ENCODE measurements at places on chromosomes 2 and 18.

GRCh38 chr2:159921752-159922404, 123.9 kb upstream of the CD302 start:
- DNase-seq = no peak

DNA sequence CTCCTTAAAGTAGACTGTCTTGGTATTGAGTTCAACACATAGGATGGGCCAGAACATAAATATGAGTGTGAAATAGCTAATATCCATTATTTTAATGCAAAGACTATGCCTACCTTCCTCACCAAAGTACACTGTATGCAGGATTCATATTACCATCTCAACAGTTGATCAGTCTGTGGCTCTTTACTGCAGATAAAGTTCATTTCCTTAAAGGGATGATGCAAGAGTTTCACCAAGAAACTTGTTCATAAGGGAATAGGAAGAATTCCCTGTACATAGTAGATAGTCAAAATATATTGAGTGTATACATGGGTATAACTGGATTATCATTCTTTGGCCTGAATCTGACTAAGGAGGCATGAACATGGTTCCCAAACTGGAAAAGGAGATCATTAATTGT, 35.0 kb downstream of the MARS2 start:
- no peak for DNase-seq

DNA sequence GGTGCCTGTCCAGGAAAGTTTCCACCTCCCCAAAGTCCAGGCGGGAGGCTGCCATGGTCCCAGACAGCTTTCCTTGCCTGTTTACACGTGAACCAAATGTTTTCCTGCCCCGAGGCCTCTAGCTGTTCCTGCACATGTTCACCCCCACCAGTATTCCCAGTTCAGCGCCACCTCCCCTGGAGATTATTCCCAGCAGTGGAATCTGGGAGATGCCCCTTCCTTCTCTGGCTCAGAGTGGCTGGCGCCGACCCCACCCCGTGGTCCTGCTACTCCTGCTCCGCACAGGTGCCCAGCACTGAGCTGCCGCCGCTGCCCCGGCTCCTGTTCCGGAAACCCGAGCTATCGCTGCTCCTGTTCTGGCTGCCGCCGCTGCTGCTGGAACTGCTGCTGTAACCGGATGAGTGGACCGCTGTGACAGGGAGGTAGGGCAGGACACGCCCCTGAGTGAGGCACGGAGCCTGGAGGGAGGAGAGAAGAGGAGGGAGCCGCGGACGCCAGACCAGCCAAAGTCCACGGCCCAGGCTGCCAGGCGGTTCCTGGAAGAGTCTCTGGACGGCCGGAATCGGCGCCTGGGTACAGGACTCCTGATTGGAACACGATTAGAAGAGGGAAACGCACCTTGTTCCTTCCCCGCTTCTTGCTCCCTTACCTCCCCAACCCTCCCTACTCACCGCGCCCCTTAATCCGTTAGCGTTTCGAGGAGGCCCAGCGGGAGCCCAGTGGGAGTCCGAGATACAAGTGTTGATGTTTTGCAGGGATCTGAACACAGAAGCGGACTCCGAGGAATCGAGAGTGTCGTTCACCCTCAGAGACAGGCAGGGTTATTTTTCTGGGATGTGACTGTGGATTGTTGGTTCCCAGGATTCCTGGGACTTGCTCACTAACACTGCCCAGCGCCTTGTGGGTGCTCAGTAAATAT, at the start of gene PDE11A:
PDE11A (minus strand) TSS at position 395 of the 919 bp plus-strand sequence; CDS start at position 55, 340 bp downstream.
- no peak for DNase-seq

GRCh38 chr2:81872006-81872405, 1567.5 kb upstream of the LRRTM1 start:
- DNase-seq = no peak

DNA sequence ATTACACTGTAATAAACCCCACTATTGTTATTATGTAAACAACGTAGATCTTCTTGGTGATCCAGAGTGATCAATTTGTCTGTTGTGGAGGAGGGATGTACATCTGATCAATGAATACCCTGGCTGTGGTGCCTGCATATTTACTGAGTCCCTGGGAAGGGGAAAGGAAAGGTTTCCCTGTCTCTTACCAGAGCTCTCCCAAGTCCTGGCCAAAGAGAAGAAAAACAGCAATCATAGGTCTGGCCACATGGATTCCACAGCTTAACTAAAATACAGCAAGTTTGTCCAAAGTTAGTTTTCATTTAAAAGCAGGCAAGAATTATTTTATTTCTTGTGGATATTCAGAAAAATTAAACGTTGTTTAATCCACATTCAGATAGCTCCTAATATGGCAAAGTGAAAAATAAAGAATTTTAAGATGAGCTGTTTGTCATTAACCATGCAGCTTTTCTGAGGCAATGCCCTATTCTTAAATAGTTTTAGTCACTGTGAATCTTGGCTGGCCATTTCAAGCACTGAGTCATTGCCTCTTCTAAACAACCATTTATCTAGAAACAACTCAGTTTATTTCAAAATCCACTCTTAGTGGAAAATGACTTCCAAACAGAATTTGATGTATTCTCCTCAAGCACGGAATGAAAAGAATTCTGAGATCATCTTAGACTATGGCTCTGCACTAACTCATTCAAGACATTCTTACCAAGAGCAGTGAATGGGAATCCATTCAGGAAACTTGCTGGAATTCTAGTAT, 1004.4 kb upstream of the CDH2 start:
- no peak for DNase-seq

DNA sequence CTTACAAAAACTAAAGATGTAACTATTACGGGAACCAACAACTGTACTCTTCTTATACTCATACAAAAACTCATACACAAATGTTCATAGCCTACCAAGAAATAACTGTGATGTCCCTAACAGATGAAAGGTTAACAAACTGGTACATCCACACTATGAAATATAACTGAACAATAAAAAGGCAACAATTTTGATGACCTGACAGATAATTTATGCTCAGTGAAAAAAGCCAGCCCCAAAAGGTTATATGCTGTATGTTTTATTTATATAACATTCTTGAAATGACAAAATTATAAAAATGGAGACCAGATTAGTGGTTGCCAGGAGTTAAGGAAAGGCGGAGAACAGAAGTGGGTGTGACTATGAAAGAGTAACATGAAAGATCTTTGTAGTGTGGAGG, 31.3 kb downstream of the REV1 start:
- no peak for DNase-seq

DNA sequence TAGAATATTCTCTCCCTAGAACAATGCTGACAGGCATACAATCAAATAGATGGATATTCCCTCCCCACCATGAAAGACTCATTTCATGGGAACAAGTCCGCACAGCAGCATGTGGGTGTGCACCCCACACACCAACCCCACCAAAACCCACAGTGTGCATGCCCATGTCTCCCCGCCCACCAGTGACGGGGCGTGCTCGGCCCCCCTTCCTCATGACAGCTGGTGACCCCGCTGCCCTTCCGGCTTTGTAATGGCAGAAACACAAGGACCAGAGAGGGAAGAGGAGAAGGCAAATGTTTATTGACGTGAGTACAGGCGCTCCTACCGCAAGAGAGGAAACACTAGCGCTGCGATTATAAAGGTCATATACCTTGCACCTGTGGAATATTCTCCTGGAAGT, 30.8 kb upstream of the ODC1 start:
- DNase-seq = no peak

- DNase-seq = no peak
Observed at GRCh38 chr2:25491966-25492532, 150.3 kb upstream of the DNMT3A start.

- DNase-seq = no peak
Observed at GRCh38 chr2:199704358-199705238, 146.4 kb downstream of the FTCDNL1 start.

DNA sequence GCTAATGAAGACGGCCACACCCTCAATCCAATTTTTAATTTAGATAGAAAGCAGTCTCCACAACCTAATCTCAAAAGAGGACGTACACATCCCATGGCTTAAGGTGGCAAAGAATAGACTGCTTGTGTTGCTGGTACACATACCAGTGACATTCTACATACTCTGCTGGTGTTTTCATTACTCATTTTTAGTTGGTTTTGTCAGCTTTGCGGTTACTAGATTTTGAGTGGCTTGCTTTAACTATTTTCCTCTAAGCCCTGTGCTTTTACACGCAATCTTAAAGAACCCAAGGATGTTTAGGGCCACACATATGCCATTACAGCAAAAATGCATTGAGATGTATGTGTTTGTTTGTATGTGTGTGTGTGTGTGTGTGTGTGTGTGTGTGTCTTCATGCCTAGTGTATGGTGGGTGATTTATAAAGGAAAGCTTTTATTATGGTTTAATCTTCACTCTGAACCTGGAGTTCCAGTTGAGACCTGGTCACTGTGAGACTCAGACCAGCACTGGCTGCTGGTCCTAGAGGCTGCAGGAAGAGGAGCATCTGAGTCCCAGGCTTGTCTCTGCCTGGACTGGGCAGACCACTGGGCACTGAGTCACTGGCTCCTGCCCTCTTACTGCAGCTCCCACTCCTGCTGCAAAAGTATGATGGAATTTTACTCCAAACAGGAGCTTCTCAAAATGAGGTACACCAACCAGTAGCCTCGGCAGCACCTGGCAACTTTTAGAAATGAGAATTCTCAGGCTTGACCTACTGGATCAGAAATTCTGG, 415.9 kb downstream of the NBAS start:
- DNase-seq = no peak

DNA sequence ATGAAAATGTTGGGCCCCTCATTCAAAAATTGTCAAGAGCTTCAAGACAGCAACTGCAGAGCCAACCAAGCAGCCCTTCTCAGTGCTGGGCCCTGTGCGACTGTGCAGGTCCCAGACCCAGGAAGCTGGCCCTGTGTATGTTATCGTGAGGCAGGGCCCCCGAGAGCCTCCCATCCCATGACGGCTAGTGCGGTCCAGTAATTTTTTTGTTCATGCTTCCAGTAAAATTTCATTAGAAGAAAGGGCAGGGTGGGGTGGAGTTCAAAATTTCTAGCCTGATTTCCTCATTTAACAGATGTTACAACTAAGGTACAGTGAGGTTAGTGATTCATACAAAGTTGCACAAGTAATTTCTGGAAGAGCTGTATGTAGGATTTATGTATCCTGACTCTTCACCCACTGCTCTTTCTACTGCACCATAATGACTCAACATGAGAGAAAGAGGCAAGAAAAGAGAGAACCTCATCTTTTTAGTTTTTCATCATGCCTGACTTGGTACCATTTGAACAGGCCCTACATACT, 105.5 kb downstream of the ZEB2 start:
- DNase-seq = peak; percentile 40

- no peak for DNase-seq
Observed at GRCh38 chr2:46885376-46885775, 30.2 kb downstream of the MCFD2 start.

GRCh38 chr2:106117347-106117746, 76.8 kb downstream of the UXS1 start:
- no peak for DNase-seq

DNA sequence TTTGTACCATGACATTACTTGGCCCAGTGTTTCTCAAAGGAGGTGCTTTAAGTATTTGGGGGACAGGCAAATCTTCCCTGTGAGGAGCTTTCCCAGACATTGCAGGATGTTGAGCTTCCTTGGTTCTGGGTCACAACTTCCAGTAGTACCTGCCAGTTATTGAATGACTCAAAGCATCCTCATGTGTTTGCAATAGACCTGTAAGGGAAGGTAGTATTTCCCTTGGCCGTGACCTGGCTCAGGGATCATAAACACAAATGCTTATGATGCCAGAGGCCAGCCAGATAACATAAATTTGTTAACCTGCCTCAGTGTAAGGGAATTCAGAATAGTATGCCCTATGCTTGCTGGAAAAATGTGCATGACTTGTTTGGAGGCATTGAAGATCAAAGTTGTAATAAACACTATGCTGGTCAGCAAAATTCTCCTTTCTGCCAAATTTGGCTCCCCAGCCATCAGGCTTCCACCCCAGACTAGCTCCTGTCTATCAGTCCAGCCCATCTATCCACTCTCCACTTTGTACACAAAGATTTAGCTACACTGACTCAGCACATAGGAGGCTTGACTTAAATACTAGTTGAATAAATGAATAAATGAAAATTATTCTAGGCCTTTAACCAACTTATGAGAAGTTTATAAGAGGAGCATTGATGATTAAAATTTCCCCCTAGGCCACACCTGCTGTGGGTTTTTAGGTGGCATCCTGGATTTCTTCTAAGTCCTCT, 102.0 kb upstream of the EFEMP1 start:
- DNase-seq = no peak

- DNase-seq = no peak
Observed at GRCh38 chr2:86786001-86786536, 4.6 kb downstream of the CD8A start.

- no peak for DNase-seq
Observed at GRCh38 chr2:197233473-197233872, 77.1 kb downstream of the ANKRD44 start.

DNA sequence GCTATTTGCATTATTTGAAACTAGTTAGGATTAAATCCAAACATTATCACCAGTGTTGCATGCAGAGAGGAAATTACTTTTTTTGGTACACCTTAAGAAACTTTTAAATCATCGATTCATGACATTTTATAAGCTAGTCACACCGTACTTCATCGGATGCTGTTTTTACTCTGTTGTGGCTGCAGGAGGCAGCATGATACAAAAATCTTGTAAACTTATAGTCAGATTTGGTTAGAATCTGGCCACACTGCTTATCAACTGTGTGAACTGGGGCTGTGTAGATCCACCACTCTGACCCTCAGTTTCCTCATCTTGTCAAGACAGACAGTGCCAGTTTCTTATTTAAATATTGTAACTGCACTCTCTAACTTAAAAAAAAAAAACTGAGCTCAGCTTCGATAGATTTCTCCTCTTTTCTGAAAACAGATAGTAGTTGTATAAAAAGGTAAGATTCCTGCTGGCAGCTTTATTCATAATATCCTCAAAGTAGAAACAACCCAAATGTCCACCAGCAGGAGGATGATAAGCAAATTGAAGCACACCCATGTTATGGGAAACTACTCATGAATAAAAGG, 77.8 kb downstream of the RAPGEF4 start:
- no peak for DNase-seq
